ENCODE measurements at places on chromosomes 7 and 10. TPM values are rescaled to one million over a fixed set of nuclear protein-coding genes. Genes with fewer than 3 reads are reported as not detected.

DNA sequence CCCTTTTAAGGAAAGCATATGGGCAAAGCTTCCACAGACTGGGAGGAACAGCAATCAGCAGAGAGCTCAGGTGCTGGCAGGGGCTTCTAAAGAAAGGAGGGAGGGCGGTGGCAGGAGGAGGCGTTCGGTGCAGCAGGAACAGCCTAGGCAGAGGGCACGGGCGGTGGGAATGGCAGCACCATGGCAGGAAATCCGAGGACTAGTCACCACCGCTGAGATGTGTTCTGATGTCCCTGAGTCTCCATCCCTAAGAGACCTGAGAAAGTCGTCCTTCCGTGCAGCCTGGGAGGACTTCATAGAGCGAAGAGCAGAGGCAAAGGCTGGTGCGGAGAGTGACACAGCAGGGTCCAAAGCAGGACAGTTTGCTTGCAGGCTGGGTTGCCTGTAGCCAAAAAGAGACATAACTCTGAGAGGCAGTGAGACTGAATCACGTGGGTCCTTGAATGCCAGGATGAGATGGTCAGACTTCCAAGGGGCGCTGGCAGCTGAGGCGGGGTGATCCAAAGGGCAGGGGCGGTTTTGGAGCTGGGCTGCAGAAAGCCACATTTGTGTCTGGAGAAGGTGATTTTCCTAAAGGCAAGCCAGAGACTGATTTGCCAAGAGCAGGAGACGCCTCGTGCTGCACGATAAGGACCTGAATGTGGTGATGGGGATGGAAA lies 35.8 kb upstream of the GRID1 start:
- H3K27ac ChIP-seq: peak overlapping the region; percentile 51
- peaks cover 14% of the 10 kb centered on the region for H3K4me1 ChIP-seq
- H3K4me3 ChIP-seq: peak overlapping the region; percentile 67

- H3K27ac ChIP-seq: no peak overlapping the region
- peaks cover 64% of the 10 kb centered on the region for H3K27me3 ChIP-seq
- DNase-seq: no peak
- no peak overlapping the region for H3K4me3 ChIP-seq
- H3K4me1 ChIP-seq: peaks cover 4% of the 10 kb centered on the region
Measured at GRCh38 chr7:101287032-101287431, 34.6 kb downstream of the IFT22 start.

GRCh38 chr7:91850455-91850854 lies 30.0 kb downstream of the MTERF1 start:
- H3K4me3 ChIP-seq: no peak overlapping the region
- peak overlapping the region; percentile 40 for H3K27ac ChIP-seq
- peaks cover 19% of the 10 kb centered on the region for H3K36me3 ChIP-seq
- DNase-seq: no peak
- H3K4me1 ChIP-seq: peaks cover 9% of the 10 kb centered on the region
- H3K27me3 ChIP-seq: no peaks in the 10 kb centered on the region

The TMEM236 gene
- total RNA-seq: 11.6 TPM

The ANKRD61 gene
- total RNA-seq: 0.31 TPM

The INSYN2A gene
- 0.85 TPM for total RNA-seq

The ZNF117 gene
- total RNA-seq: 18.8 TPM

- no peaks in the 10 kb centered on the region for H3K27me3 ChIP-seq
- H3K4me1 ChIP-seq: peaks cover 22% of the 10 kb centered on the region
- no peak overlapping the region for H3K27ac ChIP-seq
- H3K4me3 ChIP-seq: no peak overlapping the region
Measured at GRCh38 chr7:107392830-107393229, 77.0 kb upstream of the GPR22 start.

- DNase-seq: no peak
- no peak overlapping the region for H3K27ac ChIP-seq
- H3K27me3 ChIP-seq: no peaks in the 10 kb centered on the region
- peaks cover under 1% of the 10 kb centered on the region for H3K4me1 ChIP-seq
Measured at GRCh38 chr7:152527610-152528032, 91.8 kb upstream of the KMT2C start.

The ZP3 gene
- total RNA-seq: not detected
